Dermis microvascular lymphatic vessel endothelial cell (primary cell): ENCODE measurements at places on chromosomes 6 and 20. TPM values are rescaled to one million over a fixed set of nuclear protein-coding genes. Genes with fewer than 3 reads are reported as not detected.
A peak's percentile ranks its signal among the peaks of the same experiment; 100 is the strongest.

The MED23 gene
- total RNA-seq: 28.6 and 39.2 TPM in 2 replicates

GRCh38 chr20:54456961-54457360 is 18.4 kb upstream of the DOK5 start:
- no peak for DNase-seq

DNA sequence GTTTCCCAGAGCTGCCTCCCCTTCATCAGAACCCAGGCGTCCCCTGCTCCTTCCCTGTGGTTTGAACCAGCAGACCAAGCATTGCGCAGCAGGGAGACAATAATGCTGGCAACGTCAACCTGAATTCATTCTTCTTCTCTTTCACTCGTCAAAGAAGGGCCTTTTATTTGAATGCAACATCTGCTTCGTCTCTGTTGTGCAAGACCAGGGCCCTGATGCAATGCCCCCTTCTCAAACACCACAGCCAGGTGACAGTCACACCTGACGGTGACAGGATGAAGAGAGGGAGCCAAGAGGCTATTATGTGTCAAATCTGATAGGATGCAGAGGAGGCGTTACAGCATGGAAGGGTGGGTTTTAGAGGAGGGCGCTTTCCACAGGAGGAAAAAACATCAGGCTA is 8.0 kb downstream of the INSM1 start:
- DNase-seq: no peak

The BPIFA1 gene
- not detected in 2 replicates for total RNA-seq

- no peak for DNase-seq
Measured at GRCh38 chr6:153129873-153130514, 1.1 kb downstream of the RGS17 start.

The KIF13A gene
- total RNA-seq: 22.5 and 29.8 TPM in 2 replicates

DNA sequence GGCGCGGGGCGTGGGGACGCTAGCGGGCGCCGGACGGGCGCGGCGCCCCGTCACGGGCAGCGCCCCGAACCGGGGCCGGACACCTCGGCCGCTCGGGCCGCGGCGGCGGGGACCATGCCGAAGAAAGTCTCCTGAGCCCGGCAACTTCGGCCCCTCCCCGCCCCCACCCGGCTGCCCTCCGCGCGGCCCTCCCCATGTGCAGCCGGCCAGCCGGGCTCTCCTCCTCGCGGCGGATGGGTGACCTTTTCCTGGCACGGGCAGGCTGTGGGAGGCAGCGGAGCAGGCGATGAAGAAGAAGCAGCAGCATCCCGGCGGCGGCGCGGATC is 278 bp downstream of the UST start:
- peak; percentile 1 for DNase-seq

- no peak for DNase-seq
Measured at GRCh38 chr6:31243508-31243907, 28.4 kb downstream of the HLA-C start.

The ZSCAN31 gene
- total RNA-seq: 6.6 and 12.1 TPM in 2 replicates

- no peak for DNase-seq
Measured at GRCh38 chr20:48267860-48268633, 482.8 kb upstream of the SULF2 start.

The GPX5 gene
- total RNA-seq: not detected in 2 replicates

DNA sequence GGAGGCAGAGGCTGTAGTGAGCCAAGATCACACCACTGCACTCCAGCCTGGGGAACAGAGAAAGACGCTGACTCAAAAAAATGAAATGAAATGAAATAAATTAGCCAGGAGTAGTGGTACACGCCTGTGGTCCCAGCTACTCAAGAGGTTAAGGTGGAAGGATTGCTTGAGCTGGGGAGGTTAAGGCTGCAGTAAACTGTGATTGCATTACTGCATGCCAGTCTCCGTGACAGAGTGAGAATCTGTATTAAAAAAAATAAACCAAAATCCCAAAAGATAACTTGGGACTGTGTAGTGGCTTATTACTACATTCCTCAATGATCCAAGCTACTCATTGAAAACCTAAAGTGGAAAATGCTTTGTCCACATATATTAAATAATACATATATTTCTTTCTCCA is 87.0 kb downstream of the SGK1 start:
- DNase-seq: no peak

GRCh38 chr20:4956200-4956810 is 45.0 kb downstream of the SLC23A2 start:
- peak; percentile 74 for DNase-seq

DNA sequence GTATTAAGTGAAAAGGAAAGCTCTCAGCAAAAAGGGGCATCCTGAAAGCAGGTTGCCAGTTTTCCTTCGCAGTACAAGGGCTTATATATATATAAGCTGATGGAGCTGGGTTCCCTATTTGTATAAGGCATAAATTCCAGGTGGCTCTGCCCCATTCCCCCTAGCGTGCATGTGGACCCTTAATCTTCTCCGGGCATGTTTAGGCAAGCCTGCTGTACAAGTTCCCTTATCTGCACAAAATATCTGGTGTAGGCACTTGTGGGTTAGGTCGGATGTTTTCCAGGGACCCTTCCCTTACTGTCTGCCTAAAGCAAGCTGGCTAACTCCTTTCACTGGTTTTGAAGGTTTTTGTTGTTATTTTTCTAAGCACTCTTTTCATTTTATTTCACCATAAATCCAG is 140.7 kb downstream of the FUT9 start:
- no peak for DNase-seq

The MACROD2 gene
- 0.13 and 0.25 TPM in 2 replicates for total RNA-seq

DNA sequence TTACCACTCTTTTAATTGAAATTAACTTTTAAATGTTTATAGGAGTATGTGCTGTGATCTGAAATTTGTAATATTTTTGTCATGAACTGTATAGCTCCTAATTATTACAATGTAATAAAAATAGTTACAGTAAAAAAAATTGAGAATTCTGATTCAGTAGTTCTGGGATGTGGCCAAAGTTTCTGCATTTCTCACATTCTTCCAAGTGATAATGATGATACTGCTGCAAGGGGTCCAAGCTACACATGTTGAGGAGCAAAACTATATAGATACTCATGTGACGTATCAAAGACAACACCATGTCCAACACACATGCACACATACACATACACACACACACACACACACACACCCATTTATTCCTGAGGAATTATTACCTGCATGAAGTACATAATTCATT is 71.0 kb upstream of the FAM83B start:
- no peak for DNase-seq

The MLN gene
- total RNA-seq: not detected in 2 replicates

The RIOK1 gene
- 16.6 and 17.3 TPM in 2 replicates for total RNA-seq

DNA sequence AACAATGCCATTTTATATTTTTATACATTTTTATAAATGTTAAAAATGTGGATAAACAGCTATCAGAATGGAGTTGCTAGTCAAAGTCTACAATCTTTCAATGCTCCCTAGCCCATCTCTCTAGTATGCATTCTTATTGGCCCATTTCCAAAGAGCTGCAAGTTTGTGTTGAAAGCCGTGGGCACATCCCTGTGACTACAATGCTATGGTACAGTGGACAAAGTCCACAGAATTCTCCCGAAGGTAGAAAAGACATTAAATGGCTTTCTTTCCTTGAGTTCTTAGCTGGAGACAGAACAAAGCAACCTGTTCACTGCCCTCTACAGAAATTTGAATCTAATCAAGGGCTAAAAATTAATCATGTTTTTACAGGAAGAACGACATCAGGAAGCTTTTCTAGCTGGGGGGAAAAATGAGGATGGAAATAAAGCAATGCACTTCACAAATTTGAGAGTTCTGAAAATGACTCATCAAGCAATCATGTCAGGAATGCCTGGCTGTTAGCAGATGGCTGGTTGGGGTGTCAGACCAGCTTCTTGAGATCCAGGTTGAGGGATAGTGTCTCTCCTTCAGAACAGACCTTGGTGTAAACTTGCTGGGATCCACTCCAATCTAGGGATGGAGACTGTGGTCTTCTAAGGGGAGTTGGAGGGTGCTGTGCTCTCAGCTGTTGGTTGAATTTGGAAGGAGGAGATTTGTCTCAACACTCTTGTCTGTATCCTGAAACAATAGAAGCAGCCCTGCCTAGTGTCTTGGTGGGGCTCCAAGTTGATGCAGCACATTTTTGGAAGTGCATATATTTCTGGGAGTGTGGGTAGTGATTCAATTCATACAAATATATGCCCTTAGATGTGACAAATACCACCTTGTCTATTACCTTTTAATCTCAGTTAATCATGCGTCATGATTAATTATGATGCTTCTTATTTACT is 143.4 kb upstream of the PHACTR1 start:
- DNase-seq: peak; percentile 88

DNA sequence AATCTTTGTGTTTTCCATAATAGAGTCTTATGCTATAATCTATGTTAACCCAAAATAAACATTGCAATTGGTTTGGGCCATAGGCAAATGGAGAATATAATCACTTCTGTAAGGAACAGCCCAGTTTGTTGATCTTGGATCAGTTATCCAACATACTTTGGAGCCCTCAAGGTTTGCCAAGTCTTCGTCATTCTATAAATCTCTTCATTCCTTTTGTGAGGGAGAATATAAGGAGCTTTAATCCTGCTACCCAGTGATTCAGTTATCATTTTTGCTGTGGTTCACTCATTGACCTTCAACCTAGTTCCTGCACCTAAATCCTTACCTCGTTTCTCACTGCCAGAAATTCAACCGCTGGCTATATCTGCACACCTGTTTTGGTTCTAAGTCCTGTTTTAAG is 500.3 kb upstream of the PTCHD4 start:
- no peak for DNase-seq

The PRDM13 gene
- not detected in 2 replicates for total RNA-seq

The TUBB2B gene
- 3.6 and 4.6 TPM in 2 replicates for total RNA-seq

The TAGAP gene
- total RNA-seq: under 0.01 TPM in 2 replicates

The GGTLC1 gene
- total RNA-seq: not detected in 2 replicates

The C20orf204 gene
- total RNA-seq: 5.8 and 6.3 TPM in 2 replicates

DNA sequence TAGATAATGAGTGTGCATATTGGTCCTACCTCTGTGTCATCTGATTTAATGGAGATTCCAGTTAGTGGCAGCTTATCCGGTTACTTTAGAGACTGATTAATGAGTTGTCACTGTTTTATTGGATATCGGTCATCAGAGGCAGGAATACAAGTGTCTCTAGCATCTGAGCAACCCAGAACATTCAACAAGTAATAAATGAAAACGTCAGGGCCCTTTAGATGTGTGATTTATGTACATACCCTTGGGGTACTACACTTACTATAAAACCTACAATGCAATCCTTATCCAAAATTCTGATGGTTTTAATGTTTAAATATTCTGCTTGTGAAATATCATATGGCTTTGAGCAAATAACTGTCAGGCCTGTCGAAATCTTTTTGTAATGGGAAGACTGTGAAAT is 1117.9 kb upstream of the FLRT3 start:
- no peak for DNase-seq

DNA sequence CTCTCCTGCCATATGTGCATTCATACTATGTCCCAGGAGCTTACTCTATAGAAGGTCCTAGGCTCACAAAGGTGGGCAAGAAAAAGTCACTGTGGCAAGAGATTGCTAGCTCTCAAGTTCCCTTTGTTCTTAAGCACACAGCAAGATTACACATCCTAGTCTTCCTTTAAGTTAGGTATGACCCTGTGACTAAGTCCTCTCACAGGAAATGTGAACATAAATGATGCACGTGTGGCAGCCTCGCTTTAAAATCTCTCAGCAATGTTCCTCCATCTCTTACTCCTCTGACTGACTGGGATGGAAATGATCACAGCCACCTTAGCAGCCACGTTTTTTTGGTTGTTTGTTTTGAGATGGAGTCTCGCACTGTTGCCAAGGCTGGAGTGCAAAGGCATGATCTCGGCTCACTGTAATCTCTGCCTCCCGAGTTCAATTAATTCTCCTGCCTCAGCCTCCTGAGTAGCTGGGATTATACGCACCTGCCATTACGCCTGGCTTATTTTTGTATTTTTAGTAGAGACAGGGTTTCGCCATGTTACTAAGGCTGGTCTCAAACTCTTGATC is 35.7 kb upstream of the HAO1 start:
- DNase-seq: no peak

GRCh38 chr6:167336844-167337630 is 12.2 kb downstream of the TTLL2 start:
- DNase-seq: no peak

The CTCFL gene
- total RNA-seq: not detected in 2 replicates

GRCh38 chr20:48191200-48191599 is 405.9 kb upstream of the SULF2 start:
- DNase-seq: no peak
